ENCODE measurements at places on chromosomes 2 and 18.

DNA sequence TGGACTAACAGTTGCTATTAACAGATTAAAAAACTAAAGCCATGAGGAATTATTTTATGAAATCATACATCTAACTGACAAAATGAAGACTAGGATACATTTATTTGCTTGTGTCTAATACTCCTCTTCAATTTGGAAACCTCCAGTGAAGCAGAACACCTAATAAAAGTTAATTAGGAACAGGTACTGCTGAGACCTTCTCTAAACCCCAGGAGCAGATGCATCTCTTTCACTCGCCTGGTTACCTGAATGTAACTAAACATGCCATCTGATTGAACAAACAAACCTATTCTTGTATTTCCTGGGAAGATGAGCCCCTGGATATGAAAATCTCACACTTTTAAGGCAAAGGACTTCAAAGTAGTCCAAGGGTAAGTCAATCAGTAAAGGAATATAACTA lies 898.2 kb downstream of the NRXN1 start:
- DNase-seq, result no peak

DNA sequence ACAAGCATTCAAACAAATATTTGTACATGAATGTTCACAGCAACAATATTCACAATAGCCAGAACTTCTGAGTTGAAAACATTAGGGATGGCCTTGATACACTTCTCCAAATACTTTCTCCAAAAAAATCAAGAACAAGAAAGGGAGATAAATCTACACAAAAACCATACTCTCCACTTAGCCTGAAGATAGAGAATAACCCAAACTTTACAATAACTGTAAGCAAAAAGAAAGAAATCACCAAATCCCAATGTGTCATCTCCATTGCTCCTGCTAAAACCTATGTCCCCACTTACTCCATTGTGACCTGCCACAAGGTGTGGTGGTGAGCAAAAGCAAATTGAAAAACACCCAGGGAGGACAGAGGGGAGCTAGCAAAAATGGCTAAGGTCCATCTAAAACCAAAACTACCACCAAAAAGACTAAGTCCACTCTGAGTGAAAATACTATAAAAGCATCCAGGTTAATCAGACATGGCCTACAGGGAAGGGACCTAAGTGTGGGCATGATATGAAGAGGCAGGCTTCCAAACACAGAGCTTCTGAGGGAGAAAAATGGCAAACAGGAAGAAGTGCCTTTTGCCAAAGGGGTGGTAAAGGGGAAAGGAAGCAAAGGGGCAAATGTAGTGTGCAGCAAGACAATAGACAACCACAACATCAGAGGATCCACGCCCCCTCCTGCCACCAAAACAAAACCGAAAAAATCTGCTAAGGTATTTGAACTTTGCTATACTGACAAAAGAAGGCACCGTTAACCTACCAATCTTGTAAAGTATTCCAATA lies 56.1 kb downstream of the NBAS start:
- DNase-seq, result no peak

DNA sequence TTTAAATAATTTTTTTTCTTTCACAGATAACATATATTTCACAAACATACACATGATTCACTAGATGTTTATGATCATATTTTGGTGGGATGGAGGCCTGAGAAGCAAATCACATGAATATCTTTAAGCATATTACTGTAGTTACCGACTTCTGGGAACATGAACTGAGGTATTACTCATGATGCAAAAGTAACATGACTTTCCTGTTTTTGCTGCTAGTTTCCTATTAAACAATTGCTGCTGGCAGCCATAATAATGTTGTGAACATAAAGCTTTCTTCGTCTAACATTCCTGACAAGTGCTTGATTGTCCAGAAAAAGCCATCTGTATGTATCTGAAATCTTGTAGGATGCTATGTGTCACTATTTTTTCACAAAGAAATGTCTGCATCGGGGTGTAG lies 145.4 kb downstream of the MTX2 start:
- no peak for DNase-seq

GRCh38 chr2:241417626-241418025 lies 61.5 kb downstream of the FARP2 start:
- DNase-seq, result no peak

DNA sequence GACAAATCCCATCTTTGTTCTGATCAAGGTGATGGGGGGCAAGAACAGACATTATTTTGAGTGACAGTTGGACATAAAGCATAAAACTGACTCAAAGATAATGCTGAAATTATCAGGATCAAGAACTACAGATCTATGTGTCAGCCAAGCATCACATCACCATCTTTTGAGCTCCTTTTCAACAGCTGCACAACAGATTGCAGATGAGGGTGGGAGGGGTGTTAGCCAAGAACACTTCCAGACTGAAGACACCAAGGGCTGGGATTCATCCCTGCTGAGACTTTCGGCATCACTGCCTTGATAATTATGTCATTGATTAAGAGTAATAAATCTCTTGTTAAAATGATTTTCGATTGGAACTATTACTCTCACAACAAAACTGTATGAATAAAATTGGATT lies 191.5 kb upstream of the NETO1 start:
- DNase-seq, result no peak

DNA sequence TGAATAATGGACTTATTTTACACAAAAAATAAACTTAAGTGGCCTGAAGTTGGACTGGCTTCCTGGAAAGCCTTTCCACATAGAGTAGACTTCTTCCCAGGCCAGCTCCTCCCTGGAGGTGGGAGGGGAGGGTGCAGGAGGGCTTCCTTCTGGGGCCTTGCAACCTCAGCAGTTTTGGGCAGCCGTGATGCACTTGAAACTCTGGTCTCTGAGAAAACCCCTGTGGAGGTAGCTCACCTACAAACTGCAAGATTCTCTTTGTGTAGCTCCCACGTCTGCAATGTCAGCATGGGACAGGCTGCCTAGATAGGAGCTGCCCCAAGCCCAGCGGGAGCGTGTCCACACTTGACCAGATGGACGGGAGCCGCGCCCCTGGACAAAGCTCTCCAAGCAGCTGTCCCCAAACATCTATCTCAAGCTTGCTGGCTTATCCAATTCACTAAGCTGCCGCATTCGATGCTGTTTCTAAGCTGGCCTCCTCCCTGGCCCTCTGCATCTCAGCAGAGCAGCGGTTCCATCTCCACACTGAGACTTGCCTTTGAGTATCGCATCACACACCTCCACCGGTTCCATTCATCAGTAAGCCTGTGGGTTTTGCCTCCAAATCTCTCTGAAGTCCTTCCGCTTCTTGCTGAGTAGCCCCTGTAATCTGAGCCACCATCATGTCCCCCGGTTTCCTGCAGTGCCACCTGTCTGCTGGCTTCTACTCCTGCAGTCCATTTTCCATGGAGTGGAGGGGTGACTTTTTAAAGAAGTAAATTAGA lies 1.6 kb upstream of the LPIN1 start:
- no peak for DNase-seq

DNA sequence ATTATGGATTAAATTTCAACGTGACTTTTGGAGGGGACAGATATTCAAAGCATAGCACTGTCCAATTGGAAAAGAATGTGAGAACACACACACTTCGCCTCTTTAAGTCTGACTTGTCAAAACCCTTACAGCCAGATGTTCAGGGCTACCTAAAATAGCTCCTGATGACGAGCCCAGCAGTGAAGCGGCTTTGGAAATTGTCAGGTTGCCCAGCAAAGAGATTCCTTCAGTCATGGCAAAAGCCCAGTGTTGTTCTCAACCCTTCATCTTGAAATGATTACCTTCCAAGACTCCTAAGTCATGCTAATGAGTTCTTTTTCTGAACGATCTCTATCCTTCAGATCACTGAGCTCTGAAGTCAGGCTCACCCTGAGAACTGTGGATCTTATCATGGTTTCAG lies 436.6 kb downstream of the LRATD1 start:
- DNase-seq, result peak; percentile 3

- DNase-seq, result no peak
Measured at GRCh38 chr2:3399381-3399780, 19.9 kb downstream of the TRAPPC12 start.

DNA sequence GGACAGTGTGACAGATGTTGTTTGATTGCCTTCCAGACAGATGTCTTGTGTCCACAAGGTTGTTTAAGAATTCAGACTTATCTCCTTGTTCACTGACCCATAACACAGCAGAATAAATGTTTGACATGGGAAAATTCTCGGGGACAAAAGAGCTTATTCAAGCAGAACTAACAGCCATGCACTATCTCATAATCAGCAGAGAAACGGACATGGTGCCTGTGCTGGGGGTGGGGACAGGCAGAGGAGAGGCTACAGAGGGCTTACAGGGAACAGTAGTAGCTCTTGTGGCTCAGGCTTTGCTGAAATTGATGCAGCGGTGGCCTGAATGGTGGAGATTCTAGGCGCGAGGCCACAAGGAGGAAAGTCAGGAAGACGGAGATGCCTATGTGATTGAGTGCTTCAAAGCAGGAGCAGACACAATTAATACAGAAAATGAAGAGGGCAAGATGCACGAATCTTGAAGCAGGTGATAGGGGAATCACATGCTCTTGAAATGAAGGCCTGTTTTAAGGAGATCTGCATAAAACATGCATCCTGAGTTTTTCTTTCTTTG lies 62.0 kb upstream of the CAB39 start:
- DNase-seq, result no peak

- DNase-seq, result no peak
Measured at GRCh38 chr2:95351598-95351915, 51.0 kb upstream of the FAHD2A start.

GRCh38 chr2:96239091-96239490 lies 26.7 kb downstream of the TMEM127 start:
- no peak for DNase-seq

DNA sequence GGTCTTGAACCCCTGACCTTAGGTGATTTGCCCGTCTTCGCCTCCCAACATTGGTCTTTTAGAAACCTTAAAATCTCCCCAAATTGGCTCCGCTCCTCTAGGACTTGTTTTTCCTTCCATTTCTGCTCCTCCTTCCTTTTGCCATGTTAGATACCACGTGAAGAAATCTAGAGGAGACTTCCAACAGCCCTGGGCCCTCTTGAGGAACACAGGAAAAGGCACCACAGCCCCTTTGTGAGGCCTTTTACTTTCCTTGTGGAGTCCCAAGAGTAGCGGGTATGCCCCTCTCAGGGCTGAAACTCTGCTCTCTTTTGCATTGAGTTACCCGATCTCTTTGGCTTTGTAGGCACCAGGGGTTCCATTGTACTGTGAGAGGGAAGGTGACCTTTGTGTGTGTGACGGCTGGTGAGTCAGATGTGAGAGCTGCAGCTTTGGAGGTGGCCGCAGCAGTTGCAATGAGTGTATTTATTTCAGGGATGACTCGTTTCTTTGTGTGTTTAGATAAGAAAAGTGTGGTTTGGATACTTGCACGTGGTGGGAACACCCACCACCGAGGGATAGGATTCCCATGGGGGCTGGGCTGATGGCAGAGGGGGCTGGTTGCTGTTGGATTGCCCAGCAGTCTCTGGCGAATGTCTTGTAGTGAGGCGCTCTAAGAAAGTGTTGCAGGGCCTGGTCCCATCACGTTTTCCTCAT lies 218.4 kb upstream of the HS6ST1 start:
- DNase-seq, result peak; percentile 36

GRCh38 chr18:63440881-63441280 lies 18.6 kb upstream of the VPS4B start:
- DNase-seq, result no peak

- DNase-seq, result no peak
Measured at GRCh38 chr2:45778720-45779171, 127.3 kb downstream of the PRKCE start.

- DNase-seq, result no peak
Measured at GRCh38 chr2:136051725-136052048, 66.3 kb upstream of the DARS1 start.

- no peak for DNase-seq
Measured at GRCh38 chr2:201280191-201281040, 20.1 kb downstream of the CASP8 start.

DNA sequence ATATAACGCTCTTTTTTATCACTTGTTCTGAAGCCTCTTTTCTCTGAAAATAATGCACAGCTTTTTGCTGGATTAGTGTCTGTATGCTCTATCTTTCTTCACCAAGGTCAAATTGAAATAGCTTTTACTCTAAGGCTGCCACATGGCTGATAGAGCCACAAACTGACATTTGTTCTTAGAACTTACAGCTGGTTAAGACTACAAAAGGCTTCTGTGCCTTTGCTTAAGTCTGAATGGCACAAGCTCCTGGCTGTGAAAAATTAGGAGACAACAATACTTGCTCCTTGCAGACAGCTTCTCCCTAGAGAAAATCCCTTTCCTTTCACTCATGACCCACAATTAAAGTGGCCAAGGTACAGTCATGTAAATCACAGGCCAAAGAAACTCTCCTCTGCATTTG lies 515.3 kb downstream of the DSC3 start:
- peak; percentile 6 for DNase-seq

GRCh38 chr2:85173909-85174308 lies 40.7 kb downstream of the TCF7L1 start:
- no peak for DNase-seq

GRCh38 chr2:38060236-38061018 lies 15.5 kb downstream of the CYP1B1 start:
- DNase-seq, result no peak

DNA sequence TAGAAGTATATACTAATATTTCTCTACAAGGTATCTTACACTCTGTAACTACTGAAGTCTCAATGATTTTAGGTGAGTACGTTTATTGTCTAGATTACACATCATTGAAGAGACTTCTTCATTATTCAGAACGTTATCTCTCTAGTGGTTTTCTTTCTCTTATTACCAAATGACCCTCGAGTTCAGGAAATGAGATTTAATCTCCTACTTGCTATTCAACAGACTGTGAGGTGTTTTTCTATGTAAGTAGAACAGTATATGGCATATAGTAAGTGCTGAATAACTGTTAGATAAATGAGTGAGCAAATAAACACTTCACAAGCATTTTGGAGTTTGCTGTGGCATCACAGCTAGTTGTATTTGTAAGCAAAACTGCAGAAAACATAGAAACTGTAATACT lies 947.2 kb upstream of the SLC39A10 start:
- no peak for DNase-seq

DNA sequence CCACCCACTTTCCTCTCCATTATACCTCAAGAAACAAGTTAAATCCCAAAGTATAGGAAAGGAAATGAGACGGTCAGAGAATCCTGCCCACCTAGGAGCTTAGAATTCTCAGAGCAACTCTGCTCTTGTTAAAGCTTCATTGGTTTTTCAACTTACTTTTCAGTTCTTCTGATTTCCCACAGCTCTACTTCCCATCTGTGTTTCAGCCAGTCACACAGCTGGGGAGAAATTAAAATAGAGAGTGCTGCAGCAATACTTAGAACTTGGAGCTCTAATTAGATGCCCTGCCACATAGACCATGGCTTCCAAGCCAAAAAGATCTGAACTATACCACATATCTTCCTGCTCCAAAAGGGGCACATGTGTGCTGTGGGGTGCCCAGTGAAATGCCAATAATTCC lies 166.7 kb downstream of the RIT2 start:
- DNase-seq, result no peak

DNA sequence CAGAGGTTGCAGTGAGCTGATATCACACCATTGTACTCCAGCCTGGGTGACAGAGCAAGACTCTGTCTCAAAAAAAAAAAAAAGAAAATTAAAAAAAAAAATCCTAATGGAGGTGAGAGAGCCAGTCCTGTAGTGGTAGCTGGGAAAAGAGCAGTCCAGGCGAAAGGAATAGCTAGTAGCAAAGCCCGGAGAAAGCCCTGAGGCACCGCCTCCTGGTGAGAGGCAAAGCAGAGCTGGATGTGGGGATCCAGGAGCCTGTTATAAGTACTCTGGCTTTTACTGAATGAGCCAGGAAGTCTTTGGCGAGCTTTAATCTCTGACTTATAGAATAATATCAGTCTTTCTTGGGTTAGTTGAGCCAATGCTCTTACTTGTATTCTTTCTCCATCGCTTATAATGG lies 6.6 kb upstream of the KLHL23 start:
- no peak for DNase-seq

- DNase-seq, result no peak
Measured at GRCh38 chr2:171788316-171788993, 101.2 kb downstream of the DYNC1I2 start.
